Ovary (tissue), 10 donors: ENCODE measurements at places on chromosomes 1 and 21.

DNA sequence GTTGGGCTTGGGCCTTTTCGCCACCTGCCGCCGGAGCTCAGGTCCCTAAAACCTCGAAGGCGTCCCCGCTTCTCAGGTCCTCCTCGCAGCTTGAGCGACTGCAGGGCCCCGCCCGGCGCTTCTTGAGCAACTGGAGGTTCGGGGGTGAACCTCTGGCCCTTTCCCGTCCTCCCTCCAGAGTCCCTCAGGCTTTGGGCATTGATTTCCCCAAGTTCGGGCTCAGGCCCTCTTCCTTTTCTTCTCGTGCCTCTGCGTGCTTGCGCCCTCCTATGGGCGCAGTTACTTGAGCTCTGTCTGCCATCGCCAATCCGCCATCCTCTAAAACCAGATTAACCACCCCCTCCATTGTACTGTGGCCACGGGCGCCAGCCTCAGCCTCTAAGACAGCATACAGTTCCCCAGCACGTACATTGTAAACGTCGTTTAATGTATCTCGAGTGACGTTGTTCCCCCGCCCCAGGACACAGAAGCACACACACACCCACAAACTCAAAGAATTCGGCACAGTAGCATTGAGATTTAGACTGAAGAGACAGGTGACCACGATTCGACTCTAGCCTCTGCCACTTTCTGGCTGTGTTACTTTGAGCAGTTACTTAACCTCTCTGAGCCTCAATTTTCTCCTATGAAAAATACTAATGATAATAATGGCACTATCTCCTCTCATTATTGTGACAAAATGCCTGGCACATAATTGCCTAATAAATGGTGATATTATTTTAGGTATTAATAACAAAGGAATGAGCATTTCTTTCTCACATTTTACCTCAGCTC lies 22.6 kb downstream of the BTG2 start:
- no peak for DNase-seq

DNA sequence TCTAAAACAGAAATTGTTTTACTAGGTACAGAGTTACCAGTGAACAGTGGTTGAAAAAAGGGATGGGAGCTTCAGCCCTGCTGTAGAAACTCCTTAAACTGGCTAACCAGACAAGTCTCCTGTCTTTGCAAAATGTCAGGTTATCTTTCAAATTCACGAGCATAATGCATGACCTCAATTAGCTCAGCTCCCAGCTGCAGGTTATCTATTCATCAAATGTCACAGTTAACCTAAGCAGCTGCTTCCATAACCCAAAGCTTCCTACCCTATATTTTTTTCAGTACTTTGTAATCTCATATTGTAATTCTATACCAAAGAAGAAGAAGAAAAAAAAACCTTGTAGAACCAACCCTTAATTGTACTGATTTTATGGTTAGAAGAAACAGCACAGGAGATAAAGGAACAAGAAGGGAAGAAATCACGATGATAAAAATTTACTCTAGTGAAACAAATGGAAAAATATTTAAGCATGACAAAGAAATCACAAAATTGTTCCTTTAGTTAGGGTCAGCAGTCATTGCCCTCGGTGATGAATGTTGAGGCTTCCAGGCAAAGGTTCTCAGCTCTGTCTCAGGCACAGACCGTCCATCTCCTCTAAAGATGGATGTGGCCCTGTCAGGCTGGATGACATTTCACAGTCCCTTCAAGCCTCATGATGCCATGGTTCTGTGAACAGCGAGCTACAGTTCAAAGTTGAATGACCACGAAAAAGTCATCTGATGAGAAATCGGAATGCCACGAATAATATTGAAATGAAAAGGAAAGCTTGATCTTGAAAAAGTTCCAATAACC lies 95.9 kb downstream of the PLD5 start:
- DNase-seq: no peak

DNA sequence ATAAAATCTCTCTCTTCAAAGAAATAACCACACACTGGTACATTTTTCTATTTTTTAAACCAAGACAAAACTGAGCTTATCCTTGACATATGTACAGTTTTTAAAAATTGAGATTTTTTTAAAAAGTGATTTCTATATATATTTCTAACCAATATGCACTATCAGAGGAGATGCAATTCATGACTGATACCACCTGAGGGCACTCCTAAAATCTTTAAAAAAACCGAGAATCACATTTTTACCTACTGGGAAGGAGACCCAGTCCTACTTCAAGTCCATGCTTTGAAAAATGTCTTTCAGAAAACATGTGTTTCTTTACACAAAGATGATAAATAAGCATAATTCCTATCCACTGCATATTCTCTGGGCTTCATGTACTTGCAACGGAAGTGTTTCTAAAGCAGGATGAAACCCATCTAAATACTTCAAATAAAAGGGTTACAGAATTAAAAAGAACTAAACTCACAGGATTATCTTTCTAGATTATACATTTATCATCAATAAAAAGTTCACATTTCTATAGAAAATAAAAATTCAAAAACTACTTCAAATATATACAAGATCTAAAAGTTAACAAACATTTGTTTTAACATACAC lies 98.6 kb downstream of the ENAH start:
- no peak for DNase-seq

DNA sequence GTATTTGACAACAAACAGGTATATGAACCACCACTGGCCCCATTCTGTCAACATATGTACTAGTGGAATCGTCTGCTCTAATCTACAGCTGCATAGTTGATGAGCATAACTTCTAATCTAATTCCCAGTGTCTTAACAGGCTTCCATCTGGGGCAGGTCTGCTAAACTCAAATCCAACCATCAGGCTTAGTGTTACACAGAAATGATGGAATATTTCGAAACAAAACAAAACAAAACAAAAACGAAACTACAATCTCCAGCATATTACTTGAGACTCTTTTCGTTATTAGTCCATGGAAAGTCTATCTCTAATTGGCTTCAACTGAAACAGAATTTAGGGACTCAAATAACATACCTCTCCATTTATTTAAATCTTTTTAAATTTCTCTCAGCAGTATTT lies 37.6 kb downstream of the DIPK1A start:
- DNase-seq: no peak

DNA sequence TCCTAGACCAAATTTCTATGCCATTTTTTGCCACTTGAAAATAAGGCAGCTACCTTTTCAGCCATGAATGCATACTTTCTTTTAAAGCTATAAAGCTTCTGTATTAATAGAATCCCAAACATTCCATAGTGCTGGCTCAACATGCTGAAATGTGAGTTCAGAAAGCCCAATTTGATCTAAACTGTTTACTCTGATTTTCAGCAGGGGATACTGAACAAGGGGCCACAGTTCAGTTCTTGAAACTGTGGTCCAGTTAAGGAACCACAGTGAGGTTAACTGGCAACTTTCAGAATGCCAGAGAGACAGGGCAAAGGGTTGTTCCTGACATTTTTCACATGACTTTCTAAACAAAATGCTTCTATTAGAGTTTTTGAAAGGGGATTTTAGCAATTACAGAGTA lies 85.7 kb upstream of the COL11A1 start:
- no peak for DNase-seq

- no peak for DNase-seq
Measured at GRCh38 chr1:1175221-1176062, 1.8 kb downstream of the TTLL10 start.

DNA sequence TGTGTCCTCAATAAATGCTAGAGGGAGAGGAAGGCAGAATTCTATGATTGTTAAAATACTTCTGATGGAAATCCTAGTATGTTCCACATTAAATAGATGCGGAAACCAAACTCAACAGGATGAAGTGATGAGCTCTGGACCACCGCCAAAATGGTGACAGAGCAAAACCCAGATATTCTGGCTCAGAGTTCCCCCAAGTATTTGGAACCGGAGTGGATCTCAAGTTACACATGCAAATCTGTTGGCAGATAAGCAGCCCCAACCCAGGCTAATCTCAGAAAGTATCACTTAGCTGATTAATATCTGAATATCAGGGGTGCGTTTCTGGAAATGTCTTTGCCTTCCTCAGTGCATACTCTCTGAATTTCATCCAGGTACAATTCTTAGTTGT lies 17.4 kb upstream of the GRHL3 start:
- no peak for DNase-seq

DNA sequence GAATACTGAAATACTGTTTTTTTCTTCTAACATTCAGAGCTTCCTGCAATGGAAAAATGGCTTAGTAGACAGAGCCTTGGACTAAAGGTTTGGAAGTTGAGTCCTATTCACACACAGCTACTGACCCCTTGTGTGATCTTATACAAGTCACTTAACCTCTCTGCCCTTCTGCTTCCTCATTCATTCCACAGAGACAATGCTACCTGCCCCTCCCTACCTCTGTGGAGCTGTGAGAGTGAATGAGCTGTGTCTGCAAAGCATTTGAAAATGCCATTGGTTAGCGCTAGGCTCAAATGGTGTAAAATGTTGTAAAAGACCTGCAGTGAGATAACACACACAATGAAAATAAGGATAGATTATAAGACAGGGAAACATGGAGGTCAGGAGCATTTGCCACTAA lies 214.4 kb downstream of the BARHL2 start:
- no peak for DNase-seq

GRCh38 chr21:28725396-28725795 lies 267.3 kb downstream of the LTN1 start:
- DNase-seq: no peak

DNA sequence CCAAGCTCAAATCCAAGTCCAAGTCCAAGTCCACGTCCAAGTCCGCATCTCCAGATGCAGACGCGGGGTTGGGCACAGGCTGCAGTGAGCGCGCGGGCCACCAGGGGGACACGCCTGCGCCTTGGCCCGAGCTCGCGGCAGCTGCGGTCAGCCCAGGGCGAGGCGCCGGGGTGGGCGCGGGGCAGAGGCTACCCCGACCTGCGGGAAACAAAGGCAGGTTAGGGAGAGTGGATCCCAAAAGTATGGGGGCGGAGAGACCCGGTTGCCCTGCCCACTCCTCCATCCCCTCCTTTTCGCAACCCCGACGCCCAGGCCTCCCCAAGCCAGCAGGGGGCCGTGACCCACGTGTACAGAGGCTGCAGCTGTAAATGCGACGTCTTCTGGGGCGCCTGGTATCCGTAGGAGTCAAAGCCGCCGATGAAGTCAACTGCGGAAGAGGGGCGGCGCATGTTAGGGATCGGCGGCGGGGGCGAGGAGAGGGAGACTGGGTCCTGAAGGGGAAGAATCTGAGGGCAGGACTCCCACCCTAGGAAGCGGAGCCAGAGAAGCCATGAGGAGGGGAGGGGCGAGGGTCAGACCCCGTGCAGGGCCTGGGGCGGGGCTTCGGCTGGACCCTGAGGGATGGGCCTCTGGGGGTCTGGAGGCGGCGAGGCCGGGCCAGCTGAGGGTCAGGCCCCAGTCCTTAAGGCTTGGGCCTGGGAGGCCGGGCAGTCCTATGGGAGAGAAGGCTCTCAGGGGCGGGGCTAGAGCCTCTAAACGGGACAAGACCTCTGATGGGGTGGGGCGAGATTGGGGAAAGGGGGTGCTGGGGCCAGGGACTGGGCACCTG lies 58.0 kb downstream of the NKAIN1 start:
- DNase-seq: peak; percentile 25

DNA sequence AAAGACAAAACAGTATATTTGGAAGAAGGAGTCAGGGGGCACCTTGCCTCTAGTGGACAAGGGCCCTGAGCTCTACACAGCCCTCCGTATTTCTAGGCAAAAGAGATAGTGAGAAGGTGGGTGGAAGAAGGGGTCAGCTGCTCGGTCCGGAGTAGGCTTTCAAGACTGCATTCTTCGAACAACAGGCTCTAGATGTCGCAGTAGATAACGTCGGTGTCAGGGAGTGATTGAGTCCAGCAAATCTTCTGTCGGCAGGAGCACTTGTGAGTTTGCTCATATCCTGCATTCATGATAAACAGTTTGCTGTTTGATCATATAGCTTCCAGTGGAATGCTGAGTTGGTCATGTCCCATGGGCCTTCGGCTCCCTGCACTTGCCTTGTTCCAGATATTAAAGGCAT lies 36.8 kb downstream of the DIPK1A start:
- DNase-seq: no peak

DNA sequence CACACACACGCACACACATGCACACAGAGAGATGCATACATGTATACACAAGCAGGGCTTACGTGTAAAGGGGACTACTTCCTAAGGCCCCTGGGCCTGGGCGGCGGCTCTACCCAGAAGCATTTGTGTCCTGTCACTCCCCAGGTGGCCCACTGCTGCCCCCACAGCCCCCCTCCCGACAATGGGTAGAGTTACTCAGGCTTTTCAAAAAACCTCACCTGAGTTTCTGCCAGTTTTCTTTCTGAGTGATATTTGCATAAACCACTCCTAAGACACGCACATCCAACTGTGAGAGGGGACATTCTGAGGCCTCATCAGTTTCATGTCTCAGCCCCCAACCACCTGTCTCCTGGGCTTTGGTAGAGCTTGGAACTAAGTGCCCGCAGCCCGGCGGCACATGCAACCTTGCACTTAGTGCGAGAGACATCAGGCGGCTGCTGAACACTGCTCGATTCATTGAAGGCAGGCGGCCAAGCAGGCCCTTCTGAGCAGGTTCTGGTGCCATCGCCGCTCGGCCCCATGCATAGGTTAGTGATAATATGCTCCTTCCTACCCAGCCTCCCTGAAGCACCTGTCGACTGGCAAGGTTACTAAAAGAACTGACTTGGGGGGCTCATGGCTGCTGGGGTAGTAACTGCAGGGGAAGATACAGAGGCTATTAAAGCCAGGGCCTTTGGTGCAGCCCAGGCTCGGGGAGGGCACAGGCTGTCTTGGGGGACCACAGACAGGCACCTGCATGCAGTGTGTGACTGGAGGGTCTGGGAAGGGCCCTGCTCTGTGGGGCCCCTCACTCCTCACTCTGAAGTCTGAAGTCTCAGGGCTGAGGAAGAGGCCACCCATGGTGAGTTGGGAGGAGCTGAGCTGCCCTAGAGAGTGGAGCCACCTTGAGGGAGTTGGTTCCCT lies 364.2 kb upstream of the VAMP3 start:
- no peak for DNase-seq

GRCh38 chr1:33195556-33195955 lies 13.7 kb upstream of the TRIM62 start:
- no peak for DNase-seq

GRCh38 chr1:151713874-151714273 lies 2.7 kb downstream of the CELF3 start:
- no peak for DNase-seq

- no peak for DNase-seq
Measured at GRCh38 chr1:174399211-174399610, 48.6 kb upstream of the GPR52 start.

DNA sequence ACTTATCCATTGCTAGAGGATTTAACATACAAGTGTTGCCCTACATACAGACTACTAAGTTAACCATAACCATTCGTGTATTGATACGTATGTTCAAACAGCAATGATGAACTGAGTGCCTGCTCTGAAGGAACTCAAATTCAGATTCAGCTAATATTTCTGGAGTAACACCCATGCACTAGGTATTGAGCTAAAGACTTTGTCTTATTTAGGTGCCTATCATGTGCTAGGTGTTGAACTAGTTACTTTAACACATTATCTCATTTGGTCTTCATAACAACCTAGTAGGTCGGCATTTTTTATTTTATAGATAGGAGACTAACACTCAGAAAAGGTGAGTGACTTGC lies 160.0 kb downstream of the LTN1 start:
- DNase-seq: no peak

GRCh38 chr21:31887391-31887841 lies 14.6 kb downstream of the HUNK start:
- no peak for DNase-seq
